Stimulated activated naive CD4-positive, alpha-beta T cell treated with Interleukin-2 at 50 U/mL for 16 hours (primary cell): ENCODE measurements at places on chromosomes 7 and 10.

GRCh38 chr7:141522657-141523342, 28.4 kb upstream of the AGK start:
- no peak for DNase-seq

DNA sequence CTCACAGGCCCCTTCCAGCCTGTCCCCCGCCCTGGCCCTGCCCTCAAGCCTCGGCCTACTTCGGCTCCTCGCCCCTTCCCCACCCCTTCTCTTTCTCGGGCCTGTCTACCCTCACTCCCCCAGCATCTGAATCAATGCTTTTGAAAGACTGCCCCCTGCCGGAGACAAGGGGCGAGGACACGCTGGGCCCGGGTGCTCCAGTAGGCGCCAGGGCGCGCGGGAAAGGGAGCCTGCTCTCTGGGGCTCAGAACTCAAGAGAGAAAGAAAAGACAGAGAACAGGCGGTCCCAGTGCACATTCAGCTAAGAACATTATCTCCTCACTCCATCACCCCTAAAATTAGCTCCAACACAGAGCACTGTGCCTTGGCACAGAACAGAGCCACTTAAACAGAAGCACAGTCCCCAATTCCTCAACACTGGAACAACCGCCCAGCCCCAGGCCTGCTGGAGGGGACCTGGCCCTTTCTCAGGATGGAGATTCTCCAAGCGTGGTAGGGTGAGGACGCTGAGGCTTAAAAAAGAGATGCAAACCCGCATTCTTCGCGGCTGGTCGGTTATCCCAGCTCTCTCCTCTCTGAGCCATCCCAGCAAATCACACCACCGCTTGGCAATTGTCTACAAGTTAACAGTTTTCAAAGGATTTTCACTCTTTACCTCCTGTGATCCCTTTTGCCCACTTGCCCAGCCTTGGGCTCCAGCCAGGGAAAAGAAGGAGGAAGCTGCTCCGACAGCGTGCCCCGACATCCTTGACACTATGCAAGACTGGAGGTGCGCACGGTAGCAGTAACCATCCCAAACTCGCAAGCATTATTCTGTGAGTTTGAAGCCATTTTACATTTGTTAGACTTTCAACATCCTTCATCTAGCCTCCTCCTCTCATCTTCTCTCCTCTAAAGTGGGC, 2.1 kb downstream of the GIGYF1 start:
- peak; percentile 75 for DNase-seq

- no peak for DNase-seq
Observed at GRCh38 chr10:52956861-52957260, 184.3 kb upstream of the MBL2 start.

DNA sequence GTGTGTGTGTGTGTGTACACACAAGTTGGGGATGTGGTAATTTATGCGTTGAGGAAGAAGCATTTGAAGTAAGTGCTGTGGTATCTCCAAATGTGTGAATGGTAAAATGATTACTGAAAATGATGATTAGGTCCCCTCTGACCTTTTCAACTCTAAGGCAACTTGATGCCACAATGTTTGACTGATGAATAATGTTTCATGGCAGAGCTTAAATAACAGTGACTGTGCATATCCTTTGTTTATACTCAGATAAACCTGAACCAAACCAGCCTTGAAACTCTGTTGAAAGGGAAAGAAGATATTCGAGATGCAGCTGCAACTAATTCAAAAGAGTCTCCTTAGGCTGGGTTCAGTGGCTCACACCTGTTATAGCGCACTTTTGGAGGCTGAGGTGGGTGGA, 64.8 kb upstream of the YAE1 start:
- no peak for DNase-seq

GRCh38 chr7:71457846-71458590, 326.1 kb downstream of the GALNT17 start:
- no peak for DNase-seq

- no peak for DNase-seq
Observed at GRCh38 chr7:7517754-7518153, 17.9 kb downstream of the COL28A1 start.

DNA sequence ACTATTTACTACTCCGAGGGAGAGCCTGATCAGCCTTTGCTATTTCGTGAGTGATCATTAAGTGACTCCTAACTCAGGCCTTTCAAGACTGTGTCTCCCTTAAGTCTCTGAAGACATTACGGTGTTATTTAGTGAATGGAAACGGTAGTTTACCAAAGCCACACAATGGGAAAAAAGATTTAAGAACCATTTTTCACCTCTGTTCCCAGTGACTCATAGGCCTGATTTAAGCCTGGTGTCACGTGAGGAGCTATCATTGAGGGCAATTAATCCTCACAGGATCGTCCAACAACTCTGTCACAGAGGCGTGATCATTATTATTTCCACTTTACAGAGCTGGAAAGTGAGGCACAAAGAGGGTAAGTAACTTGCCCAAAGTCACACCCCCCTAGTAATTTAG, 20.3 kb downstream of the C10orf90 start:
- no peak for DNase-seq

DNA sequence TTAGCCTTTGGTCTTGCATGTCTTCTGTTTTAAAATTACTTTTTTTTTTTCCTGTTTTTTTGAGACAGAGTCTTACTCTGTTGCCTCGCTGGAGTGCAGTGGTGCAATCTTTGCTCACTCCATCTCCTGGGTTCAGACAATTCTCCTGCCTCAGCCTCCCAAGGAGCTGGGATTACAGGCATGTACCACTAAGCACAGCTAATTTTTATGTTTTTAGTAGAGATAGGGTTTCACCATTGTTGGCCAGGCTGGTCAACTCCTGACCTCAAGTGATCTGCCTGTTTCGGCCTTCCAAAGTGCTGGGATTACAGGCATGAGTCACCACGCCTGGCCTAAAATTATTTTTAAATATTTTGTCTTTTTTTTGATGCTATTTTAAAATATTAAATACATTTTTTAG, 38.5 kb downstream of the MLLT10 start:
- no peak for DNase-seq

- no peak for DNase-seq
Observed at GRCh38 chr7:46076527-46076926, 155.5 kb upstream of the IGFBP3 start.

- no peak for DNase-seq
Observed at GRCh38 chr7:30252885-30253795, 31.3 kb upstream of the ZNRF2 start.

DNA sequence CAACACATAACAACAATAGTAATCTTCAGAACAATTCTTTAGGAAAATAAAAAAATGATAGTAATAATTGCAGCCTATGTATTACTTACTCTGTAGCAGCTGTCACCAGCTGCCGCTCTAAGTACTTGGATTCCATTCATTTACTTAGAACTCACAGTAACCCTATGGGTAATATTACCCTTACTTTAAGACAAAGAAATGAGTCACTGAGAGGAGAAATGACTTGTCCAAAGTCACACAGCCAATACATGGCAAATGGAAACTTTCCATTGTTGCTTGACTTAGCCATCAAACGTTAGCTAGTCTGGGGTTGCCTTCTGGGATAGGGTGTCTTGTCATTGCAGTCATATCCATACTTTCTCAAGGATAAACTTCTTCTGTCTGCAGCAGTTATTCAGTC, 3.6 kb downstream of the CCNY start:
- no peak for DNase-seq

DNA sequence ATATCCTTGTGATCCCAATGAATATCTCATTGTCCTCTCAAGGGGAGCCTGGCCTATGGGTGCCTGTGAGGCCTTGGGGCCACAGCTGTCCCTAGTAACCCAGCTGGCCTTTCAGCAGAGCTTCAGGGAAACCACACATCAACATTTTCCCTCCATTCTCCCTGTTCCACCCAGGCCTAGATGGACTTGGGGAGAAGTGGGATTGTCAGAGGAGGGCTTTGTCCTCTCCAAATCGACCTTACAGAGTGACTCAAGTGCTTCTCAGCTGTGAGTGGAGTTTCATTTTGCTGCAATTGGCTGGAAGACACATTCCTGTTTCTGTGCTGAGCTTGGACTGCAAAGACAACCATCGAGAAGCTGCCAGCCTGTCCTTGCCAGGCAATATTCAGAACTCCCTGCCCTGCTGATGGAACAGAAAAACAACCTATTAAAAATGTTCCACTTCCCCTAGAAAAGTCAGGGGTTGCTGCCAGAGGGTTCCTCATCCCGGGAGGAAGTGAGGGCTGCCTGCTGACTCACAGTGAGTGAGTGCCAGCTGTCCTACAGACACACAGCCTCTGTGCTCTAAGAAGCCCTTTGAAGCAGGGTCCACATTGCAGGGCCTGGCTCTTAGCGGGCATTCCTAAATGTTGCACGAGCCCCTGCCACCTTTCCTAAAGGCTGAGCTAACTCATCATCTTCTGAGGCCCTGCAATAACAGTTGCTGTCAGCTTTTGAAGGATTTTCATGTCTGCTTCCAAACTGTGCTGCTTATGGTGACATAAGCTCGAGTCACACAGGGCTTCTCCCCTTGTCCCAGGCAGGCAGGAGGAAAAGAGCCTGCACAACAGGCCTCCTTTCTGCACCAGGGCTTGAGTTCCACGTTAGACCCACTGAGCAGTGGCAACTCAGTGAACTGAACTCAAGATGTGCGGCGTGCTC, 20.5 kb downstream of the STRA8 start:
- DNase-seq: no peak

DNA sequence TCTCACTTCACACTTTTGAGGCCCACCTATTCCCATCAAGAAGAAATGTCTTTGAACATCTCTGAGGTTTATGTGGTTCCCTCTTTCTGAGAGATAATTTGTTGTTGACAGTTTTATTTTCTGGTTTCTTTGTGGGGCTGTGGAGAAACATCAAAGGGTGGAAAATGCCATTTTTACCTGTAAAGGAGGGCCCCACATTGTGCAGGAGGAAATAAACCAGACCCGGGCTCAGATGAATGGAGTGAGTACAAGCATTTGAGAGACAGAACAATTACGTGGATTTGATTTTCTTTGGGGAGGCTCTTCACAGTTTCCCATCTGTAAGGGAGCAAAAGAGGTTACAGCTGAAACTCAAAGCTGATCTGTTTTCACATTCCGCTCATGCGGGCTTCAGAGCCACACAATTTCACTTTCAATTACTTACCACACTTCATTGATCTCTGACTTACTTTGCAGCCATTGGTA, 29.8 kb downstream of the ITPRIP start:
- DNase-seq: peak; percentile 12

DNA sequence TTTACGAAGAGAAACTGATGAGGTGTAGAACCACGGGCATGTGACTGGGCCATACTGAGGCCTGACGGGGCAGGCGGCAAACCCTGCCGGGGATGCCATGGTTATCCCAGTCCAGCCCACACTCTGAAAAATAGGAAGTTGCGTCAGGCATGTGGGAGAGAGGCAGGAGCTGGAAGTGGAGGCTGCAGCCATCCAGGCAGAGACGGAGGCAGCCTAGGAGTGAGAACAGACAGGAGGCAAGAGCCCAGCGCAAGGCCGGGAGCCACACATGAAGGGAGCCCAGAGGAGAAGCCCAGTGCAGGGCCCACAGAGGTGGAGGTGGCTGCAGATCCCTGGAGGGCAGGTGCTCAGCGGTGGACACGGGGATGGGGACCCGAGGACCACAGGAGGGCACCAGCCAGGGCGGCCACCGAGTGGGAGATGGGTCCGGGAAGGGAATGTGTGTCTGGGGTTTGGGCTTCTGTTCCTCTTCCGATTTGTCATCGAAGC, 175.2 kb upstream of the PPP2R2D start:
- no peak for DNase-seq

DNA sequence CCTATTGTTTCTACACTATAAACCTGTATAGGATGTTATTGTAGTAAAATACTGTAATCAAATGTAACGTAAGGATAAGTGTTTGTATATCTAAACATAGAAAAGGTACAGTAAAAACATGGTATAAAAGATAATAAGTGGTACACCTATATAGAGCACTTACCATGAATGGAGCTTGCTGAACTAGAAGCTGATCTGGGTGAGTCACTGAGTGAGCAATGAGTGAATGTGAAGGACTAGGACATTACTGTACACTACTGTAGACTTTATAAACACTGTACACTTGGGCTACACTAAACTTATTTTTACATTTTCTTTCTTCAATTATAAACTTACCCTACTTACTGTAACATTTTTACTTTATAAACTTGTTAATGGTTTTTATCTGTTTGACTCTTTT, 732.9 kb upstream of the LRRN3 start:
- DNase-seq: no peak

DNA sequence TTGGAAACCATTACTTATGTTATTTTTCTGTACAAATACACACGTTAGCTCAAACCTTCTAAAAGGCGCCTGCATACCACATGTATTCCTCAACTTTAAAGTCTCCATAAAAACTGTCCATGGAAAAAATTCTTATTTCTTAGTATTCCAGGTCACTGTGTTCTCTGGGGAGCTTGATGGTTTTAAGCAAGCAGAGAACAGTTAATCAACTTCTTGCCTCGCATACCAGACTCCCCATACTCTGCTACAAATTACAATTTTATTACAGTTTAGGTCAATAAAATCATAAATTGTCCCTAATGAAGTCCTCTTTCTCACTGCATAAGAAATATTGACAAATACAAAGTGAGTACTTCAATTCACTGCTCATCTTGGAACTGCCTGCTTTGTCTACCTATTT, 77.0 kb upstream of the GPR22 start:
- no peak for DNase-seq

- no peak for DNase-seq
Observed at GRCh38 chr7:139886899-139887298, 57.8 kb downstream of the TBXAS1 start.

- no peak for DNase-seq
Observed at GRCh38 chr7:102184303-102184702, 102.4 kb upstream of the SH2B2 start.

DNA sequence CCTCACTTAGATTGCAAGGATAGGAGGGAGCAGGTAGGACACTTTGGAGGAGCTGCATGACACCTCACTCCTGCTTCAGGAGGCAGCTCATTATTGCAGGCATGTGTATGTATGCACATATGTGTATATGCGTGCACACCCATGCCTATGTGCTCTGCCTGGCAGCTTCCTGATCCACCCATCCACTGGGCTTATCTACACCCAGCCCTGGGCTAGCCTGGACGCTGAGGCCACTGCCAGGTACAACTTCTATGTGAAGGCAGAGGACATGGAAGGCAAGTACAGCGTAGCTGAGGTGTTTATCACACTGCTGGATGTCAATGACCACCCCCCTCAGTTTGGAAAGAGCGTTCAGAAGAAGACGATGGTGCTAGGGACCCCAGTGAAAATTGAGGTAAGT, 13.3 kb downstream of the LRIT2 start:
- no peak for DNase-seq
